ENCODE measurements at places on chromosomes 2 and 18.

DNA sequence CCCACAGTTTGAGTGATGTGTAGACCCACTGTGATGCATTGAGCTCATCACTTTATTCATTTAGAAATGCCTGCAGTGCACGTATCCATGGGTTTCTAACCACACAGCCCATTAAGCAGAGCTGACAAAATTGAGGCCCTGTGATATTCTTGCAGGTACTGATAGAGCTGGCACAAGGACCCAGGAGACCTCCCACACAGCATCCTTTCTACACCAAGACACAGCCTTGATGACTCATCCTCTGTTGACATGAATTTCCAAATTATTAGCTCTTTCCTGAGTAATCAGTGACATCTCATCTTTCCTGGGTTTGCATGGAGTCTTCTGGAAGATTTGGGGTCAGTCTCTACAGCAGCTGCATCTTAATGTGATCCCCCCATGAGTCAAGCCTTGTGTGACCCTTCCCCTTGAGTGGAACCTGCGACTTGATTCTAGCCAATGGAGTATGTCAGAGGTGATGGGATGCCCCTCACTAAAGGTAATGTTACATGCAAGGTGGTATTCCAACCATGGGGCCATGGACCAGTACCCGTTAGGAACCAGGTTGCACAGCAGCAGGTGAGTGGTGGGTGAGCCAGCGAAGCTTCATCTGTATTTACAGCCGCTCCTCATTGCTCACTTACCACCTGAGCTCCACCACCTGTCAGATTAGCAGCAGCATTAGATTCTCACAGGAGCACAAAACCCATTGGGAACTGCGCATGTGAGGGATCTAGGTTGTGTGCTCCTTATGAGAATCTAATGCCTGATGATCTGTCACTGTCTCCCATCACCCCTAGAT, 181.1 kb upstream of the ARL4C start:
- DNase-seq, result no peak

GRCh38 chr18:1014951-1015624, 110.4 kb downstream of the ADCYAP1 start:
- no peak for DNase-seq

GRCh38 chr2:39512941-39513340, 75.9 kb upstream of the MAP4K3 start:
- DNase-seq, result no peak

DNA sequence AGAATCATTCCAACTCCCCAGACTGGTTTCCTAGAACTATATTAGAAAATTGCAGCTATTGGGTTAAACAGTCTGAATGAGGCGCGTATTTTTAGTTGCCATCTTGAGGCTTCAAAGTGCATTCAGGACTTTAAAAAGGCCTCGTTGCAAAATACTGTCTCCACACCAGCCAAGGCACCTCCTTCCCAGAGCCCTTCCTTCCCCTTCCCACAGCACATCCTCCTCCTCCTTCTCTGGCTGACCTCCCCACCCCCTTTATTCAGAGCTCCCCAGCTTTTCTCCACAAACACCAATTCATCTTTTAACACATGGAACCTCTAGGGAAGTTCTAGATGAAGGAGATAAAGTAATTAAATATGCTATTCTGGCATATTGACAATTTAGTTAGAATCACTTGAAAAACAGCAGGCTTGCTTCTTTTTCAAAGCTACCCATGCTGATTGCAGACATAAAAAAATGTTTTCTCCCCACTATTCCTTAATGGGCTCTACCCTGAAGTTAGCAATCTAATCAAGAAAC, 90.3 kb downstream of the RTP5 start:
- DNase-seq, result no peak

DNA sequence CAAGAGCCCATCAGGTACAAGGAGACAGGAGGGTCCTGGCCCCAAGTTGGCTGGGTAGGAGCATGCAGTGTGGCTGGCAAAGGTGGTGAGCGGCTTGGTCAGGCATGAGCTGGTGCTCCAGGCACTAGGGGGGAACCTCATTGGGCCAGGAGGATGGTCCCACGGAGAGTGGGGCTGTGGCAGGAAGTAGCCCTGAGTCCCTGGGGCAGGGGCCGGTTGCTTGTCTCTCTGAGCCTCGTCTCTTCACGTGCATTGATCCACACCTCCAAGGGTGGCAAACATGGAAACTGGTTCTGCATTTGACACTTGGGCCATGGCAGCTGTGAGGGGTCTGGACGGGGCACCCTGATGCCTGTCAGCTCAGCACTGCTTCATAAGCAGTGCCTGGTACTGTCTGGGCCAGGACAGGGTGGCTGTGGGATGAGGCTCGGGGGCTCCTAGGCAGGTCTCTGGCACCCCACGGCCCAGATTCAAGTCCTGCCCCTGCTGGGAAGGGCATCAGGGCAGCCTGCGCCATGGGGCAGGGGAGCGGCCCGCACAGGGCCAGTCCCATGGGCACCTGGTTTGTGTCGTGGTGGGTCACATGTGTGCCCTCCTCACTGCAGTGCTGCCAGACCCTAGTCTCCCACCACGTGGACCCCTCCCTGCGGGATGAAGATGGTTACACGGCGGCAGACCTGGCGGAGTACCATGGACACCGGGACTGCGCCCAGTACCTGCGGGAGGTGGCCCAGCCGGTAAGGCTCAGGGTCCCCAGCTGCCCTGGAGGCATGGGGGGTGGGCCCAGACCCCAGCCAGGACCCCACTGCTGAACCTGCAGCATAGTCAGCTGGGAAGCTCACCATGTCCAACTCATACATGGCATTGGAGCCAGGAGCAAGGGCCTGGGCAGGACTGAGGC, 16.4 kb downstream of the ESPNL start:
- no peak for DNase-seq

- DNase-seq, result no peak
Observed at GRCh38 chr2:73033142-73033765, 38.3 kb downstream of the SFXN5 start.

DNA sequence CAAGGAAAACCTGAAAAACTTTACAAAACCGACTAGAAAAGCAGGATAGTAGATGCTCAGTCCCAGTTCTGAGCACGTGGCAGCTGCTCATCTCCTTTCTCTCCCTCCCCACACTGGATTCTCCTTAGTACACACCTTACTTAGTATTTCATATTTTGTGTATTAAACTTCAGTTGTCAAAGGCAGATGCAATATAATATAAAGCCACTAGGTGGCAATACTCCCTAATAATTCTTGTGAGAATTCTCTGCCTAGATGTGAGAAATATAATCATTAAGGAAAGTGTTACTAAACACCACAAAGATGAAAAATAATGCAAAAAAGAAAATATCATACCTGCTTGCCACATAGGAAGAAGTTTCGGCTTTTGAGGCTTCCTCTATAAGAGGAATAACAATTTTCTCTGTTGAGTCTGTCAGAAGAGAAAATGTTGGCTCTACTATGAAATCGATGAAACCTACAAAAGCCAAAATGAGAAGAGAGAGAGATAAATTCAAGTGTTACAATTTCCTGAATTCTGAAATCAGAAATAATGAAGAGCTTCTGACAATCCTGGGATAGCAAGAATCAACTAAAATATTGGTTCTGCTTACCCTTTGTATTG, 200.6 kb downstream of the PPP1R1C start:
- DNase-seq, result peak; percentile 19

GRCh38 chr18:4181882-4182568, 273.1 kb downstream of the DLGAP1 start:
- DNase-seq, result no peak
